ENCODE measurements at places on chromosomes 4 and X.

- no peak for DNase-seq
Measured at GRCh38 chr4:36242629-36243354, 1.5 kb downstream of the ARAP2 start.

GRCh38 chr4:38422850-38423249 lies 241.1 kb upstream of the KLF3 start:
- no peak for DNase-seq

DNA sequence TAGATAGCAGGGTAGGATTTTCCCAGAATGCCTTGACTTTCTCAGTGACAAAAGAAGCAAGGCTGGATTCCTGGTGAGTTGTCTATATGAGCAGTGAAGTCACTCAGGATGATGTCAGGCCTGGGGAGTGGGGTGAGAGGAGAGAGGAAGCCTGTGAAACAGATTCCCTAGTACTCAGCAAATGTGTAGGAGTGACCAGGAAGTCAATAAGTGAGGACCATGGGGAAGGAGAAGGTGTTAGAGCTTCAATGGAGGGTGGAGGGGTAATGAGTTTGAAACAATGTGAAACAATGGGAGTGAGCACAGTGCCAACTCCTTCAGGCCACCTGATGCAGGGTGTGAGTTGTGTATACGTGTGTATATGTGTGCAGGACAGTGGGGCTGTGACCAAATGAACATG lies 2.4 kb upstream of the SLC9A6 start:
- DNase-seq = no peak

GRCh38 chr4:139605516-139605915 lies 49.5 kb upstream of the SETD7 start:
- DNase-seq = no peak
